Thoracic aorta (tissue), 2 donors: ENCODE measurements at places on chromosomes 1 and 21. TPM values are rescaled to one million over a fixed set of nuclear protein-coding genes. Genes with fewer than 3 reads are reported as not detected.

PGM1 gene
- 62.4 TPM for total RNA-seq

GJA9 gene
- total RNA-seq = not detected

RUNX3 gene
- 6.8 TPM for total RNA-seq

EFNA3 gene
- 3.2 TPM for total RNA-seq

C1orf94 gene
- total RNA-seq = not detected

TMEM35B gene
- total RNA-seq = 44.5 TPM

GNAT2 gene
- not detected for total RNA-seq

LCE1A gene
- total RNA-seq = not detected

TNFRSF9 gene
- not detected for total RNA-seq

WNT4 gene
- not detected for total RNA-seq

SMIM11 gene
- 6.7 TPM for total RNA-seq

LEFTY1 gene
- not detected for total RNA-seq

ERO1B gene
- 33.3 TPM for total RNA-seq

- no peak for DNase-seq
Measured at GRCh38 chr1:186325239-186325638, 49.8 kb downstream of the TPR start.

GRCh38 chr1:27383039-27383605 is at the start of gene CD164L2:
Gene CD164L2, minus strand, starts transcription at chr1:27383333. Its CDS starts 94 bp downstream, at chr1:27383239.
- DNase-seq = no peak

GRCh38 chr1:229344139-229344538 is 1.3 kb upstream of the CCSAP start:
- DNase-seq = no peak

DNA sequence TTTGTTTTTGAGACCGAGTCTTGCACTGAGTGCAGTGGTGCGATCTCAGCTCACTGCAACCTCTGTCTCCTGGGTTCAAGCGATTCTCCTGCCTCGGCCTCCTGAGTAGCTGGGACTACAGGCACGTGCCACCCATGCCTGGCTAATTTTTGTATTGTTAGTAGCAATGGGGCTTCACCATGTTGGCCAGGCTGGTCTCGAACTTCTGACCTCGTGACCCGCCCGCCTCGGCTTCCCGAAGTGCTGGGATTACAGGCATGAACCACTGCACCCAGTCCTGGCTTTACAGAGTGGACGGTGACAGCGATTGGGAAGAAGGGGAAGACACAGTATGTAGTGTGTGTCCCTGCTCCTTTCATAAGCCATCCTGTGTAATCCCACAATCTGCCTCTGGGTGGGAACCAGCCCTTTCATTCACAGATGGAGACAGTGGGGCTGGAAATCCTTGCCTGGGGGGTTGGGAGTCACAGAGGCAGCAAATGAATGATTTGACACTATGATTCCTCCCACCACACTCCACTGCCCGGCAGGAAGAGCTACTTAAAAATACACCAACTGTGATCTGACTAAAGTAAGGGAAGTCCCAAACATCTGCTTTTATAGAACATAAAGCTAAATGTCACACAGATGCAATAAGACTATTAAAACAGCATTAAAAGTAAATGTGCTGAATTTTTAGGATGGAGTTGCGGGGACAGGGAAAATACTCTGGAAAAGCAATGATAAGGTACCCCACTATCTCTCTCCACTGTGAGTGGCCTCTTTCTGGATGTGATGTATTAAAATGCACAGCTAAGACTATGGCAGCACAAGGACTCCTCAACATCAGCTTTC is 4.5 kb downstream of the PARP1 start:
- DNase-seq = no peak

- no peak for DNase-seq
Measured at GRCh38 chr1:202987922-202988583, 19.1 kb upstream of the TMEM183A start.

DNA sequence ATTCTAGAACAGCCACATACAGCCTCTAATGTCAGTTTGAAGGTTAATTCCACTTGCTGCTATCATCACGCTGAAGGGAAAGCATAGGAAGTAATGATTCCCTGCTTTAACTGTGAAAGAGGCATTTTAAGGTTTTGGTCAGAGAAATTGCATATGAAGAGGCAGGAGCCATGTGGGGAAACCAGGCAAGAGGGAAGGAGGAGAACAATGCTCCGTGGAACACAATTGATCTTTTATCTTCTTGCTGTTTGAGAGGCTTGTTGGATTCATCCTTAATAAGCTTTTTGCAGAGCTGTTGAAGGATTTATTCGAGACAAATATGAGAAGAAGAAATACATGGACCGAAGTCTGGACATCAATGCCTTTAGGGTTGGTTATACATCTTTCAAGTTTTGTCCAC is 35.9 kb downstream of the SMAP2 start:
- DNase-seq = no peak

DNA sequence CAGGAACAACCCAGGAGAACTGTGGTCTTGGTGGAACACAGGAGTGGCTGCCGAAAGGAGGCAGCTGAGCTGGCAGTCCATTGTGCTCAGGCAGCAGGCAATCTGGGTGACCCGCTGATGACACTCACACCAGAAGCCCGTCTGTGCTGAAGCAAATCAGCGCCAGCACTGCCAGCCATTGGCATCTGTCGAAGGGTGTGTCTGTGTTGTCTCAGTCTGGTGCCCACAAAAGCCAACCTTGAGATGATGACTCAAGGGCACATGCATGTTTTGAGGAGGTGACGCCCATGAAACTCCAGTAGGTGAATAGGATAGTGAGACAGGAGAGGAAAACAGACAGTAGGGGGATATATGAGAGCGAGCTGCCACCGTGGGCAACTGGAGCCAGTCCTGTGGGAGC is 167.3 kb downstream of the KAZN start:
- no peak for DNase-seq

DNA sequence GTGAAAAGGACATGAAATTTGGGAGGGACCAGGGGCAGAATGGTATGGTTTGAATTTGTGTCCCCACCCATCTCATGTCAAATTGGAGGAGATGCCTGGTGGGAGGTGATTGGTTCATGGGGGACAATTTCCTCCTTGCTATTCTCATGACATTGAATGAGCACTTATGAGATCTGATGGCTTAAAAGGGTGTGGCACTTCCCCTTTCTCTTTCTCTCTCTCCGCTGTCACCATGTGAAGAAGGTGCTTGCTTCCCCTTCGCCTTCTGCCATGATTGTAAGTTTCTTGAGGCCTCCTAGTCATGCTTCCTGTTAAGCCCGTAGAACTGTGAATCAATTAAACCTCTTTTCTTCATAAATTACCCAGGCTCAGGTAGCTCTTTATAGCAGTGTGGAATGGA is 7.6 kb upstream of the GBP4 start:
- no peak for DNase-seq

GRCh38 chr1:48916130-48917069 is 139.7 kb upstream of the BEND5 start:
- DNase-seq = no peak

DNA sequence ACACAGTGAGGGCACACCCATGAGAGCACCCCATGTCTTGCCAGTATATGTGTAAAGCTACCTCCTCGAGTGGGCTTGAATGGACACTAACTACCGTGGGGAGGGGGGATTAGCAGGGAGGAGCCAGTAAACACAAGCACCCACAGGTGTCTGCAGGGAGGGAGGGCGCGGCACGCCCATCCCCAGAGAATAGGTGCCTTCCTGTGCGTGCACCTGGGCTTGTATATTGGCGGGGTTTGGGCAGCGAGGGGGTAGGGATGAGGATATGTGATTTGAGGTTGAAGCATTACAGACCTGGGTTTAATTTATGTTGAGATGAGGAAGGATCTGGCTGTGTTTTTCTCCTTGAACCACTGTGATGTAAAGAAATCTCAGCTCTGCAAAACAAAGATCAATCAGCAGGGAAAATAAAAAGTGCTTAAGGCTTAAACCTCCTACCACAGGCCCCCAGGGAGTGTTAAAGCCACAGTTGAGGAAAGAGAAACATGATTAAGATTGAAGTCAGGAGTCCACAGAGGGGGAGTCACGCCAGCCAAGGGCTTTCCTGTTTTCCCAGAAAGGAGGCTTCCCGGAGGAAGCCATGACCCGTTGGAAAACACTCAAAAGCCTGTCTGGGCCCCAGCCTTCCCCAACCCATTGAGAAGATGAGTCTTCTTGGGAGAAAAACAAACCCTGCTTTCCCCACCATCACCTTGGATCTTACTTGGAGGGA is 80.0 kb downstream of the CAMK2N1 start:
- no peak for DNase-seq

DNA sequence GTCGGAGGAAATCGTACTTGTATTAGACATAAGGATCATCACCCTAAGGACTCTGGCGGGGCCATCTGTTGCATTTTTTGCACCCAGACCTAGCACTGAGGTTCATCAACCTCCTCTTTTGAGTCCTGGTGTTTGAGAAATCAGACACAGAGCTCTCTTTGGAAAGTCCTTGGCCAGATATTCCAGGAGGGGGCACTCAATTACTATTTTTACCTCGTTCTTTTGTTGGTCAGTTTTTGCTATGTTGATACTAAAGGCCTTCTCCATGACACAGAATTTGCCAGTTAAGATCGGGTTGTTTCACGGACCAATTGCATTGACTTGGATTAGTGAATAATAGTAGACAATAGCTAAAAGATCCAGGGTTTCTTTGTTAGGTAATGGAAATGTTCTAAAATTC is 711.2 kb downstream of the KCNT2 start:
- no peak for DNase-seq

- DNase-seq = no peak
Measured at GRCh38 chr1:26696119-26696653, 371 bp downstream of the ARID1A start.

DNA sequence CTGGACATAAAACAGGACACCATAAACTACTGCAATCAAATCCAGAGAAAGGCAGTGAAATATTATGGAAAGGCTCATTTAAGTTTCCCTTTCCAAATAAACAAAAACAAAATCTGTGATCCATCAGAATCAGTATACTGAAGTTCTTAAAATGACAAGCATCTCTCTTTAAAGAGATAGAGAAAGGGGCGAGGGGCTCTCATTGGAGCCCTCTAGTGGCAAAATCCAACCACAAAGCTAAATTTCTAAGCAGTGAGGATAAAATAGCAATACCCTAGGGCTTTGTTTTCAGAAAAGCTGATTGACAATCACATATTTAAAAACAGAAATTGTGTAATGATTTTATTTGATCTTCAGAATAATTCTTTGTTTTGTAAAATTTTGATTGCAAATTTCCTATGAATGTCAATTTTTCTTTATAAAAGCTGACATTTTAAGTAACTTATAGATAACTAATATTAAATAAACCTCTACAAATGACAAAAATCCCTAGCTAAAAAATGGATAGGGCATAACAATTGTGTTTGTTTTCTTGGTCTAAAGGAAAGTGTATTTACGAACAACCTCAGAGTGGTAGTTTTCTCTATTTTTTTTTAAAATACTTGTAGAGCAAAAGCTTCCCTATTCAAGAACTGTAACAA is 138.2 kb downstream of the COL24A1 start:
- DNase-seq = no peak

- DNase-seq = peak; percentile 19
Measured at GRCh38 chr1:108816049-108816893, 40.6 kb downstream of the AKNAD1 start.

- no peak for DNase-seq
Measured at GRCh38 chr1:246959944-246960693, 28.4 kb upstream of the AHCTF1 start.

DNA sequence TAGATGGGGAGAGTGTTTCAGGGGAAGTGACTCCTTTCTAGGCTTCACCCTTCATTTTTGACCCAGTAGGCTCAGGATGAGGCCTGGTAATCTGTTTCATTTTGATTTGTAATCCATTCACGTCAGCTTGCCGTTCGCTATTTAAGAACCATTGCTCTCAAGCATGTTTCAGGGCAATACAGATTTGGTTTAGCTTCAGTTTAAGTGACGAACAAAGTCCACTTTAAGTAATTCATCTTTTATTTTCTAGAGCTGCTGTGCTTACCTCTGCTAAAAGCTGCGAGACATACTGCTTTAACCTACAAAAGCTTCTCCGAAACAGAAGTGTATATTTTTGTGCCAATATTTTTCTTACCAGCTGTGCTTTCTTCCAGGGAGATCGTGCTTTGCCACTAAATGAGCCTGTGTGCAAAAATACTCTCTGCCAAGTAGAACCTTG is 8.9 kb upstream of the FMO3 start:
- no peak for DNase-seq

DNA sequence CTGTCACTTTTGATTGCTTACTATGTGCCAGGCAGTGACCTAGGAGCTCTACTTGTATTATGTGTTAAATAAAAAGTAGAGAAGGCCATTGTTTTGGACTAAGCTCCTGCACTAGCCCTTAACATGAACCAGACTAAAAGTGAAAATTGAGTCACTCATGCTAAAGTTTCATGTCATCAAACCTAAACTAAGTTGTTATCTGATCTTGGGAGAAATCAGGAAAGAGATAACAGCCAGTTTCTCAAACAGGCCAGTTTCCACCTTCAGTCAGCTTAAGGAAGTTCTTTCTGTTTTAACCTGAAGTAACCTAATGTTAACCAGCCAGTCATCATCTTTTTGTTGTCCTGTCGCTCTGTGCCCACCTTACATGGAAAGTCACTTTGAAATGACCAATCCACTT is 102.1 kb upstream of the MARK1 start:
- DNase-seq = no peak

DNA sequence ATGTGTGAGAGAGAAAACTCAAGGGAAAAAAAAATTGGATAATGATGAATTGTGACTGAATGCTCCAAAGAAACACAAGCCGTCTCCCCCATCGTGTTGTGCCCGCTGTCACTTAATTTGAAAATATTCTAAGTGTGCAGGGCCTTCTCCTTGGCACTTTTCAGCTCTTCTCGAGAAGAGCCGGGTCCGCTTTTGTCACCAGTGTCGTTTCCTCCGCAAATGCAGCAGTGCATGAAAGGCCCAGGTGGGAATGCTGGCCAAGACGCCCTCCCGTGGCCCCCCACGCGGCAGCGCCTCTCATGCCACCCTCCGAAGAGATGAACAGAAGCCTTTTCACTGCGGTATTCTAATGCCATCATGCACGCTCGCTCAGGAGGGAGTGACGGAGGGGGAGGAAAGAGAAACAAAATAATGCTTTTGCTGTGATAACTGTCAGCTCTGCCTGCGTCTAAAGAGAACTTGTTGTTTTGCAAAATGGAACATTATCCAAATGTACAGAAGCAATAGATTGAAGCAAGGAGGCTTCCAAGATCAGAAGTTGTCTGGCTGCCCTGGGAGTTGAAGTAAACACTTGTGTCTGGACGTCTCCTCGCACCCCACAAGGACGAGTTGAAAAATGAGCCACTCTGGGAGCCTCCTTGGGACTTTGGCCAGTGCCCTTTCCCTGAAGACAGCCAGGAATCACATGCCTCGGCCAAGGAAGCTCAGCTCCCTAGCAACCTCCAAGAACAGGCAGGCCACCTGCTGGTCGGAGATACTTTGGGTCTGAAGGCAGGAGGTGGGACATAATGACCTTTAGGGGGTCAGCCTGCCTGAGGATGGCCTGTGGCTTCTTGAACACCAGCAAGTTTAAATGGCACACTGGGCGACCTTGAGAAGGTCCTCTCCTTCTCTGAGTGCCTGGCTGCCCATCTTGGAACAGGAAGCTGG is 166.1 kb upstream of the ZC3H12A start:
- DNase-seq = no peak

GRCh38 chr1:234891427-234891826 is 237.2 kb downstream of the TOMM20 start:
- DNase-seq = no peak

GRCh38 chr1:224521904-224522734 is 87.5 kb upstream of the WDR26 start:
- DNase-seq = no peak
